ENCODE measurements at places on chromosomes 1 and 21.

- no peak for ATAC-seq
Measured at GRCh38 chr21:25409978-25410377, 197.3 kb downstream of the MRPL39 start.

DNA sequence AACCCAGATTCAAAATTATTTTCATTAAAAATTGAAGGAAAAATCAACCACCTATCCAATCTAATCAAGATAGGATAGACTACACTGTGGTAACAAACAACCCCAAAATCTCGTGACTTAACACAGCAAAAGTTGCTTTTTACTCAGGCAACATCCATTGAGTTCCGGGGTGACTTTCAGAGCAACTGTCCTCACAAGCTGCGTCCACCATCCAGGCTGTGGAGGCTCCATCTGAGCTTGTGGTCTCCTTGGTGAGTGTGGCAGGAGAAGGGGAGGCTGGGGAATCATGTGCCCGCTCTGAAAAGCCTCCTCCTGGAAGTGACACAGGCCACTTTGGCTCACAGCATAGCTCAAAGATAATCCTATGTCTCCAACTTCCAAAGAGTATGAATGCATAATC is 52.4 kb downstream of the CD2 start:
- no peak for ATAC-seq

GRCh38 chr21:25234857-25235801 is 372.2 kb downstream of the MRPL39 start:
- no peak for ATAC-seq

GRCh38 chr1:25580927-25581326 is 35.7 kb upstream of the MAN1C1 start:
- ATAC-seq, result no peak

- ATAC-seq, result no peak
Measured at GRCh38 chr1:20174937-20175666, 10.8 kb upstream of the UBXN10 start.

GRCh38 chr21:45207839-45208626 is 79.7 kb downstream of the POFUT2 start:
- no peak for ATAC-seq
